Activated CD8-positive, alpha-beta T cell treated with anti-CD3 and anti-CD28 coated beads, Interleukin-2, amount 10 ng/mL, durations not matched to agents 7 days and 5 days (primary cell): ENCODE measurements at places on chromosomes 5 and 9. TPM values are rescaled to one million over a fixed set of nuclear protein-coding genes. Genes with fewer than 3 reads are reported as not detected.

GRCh38 chr5:149961957-149962409 is 1.4 kb downstream of the SLC26A2 start:
- peak; percentile 22 for DNase-seq

DNA sequence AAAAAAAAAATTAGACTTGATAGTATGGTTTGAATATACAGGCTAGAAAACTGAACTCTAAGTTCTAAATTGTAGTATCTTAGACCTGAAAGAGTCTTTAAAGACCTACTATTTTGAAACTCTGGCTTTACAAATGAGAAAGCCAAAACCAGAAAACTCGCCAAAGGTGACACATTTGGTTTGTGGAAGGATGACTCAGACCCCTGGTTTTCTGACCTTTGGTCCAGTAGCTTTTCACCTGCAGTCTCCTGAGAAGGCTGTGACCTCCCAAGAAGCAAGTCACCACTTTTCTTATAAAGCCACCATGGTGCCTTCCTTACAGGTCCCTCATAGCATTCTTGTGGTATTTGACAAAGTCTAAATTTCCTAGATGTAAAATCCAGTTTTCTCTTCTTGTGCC is 102.1 kb upstream of the CEP78 start:
- peak; percentile 30 for DNase-seq

MAP1B gene
- total RNA-seq = not detected

- DNase-seq = no peak
Measured at GRCh38 chr5:137706841-137707240, 29.0 kb downstream of the KLHL3 start.

- DNase-seq = no peak
Measured at GRCh38 chr9:16626577-16627130, 243.8 kb downstream of the BNC2 start.

DNA sequence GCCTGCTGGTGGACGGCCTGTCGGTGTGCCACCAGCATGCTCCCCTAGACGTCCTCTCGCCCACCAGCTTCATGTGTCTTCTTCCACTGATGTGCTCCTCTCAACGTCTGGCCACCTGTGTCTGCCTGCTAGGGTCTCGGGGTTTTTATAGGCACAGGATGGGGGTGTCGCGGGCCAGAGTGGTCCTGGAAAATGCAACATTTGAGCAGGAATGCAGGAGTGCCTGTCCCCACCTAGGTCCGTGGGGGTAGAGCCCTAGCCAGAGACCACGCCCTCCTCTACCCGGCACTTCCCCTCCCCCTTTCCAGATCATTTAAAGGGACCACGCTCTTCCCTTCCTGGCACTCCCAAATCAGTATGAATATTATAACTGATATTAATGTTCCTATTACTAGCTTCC is 48.0 kb upstream of the OSMR start:
- no peak for DNase-seq

DNA sequence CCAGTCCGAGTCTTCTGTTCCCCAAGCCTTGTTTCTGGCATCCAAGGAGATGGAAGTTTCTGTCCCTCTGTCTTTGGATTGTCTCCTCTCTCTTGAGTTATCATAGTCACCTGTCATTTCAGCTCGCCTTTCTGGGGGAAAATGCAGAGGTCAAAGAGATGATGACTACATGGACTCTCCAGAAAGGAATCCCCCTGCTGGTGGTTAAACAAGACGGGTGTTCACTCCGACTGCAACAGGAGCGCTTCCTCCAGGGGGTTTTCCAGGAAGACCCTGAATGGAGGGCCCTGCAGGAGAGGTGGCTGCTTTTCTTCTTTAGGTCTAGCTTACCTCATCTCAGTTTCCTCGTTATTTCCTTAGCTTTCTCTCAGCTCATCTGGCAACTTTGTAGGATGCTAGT is 25.1 kb downstream of the ERAP2 start:
- no peak for DNase-seq

DNA sequence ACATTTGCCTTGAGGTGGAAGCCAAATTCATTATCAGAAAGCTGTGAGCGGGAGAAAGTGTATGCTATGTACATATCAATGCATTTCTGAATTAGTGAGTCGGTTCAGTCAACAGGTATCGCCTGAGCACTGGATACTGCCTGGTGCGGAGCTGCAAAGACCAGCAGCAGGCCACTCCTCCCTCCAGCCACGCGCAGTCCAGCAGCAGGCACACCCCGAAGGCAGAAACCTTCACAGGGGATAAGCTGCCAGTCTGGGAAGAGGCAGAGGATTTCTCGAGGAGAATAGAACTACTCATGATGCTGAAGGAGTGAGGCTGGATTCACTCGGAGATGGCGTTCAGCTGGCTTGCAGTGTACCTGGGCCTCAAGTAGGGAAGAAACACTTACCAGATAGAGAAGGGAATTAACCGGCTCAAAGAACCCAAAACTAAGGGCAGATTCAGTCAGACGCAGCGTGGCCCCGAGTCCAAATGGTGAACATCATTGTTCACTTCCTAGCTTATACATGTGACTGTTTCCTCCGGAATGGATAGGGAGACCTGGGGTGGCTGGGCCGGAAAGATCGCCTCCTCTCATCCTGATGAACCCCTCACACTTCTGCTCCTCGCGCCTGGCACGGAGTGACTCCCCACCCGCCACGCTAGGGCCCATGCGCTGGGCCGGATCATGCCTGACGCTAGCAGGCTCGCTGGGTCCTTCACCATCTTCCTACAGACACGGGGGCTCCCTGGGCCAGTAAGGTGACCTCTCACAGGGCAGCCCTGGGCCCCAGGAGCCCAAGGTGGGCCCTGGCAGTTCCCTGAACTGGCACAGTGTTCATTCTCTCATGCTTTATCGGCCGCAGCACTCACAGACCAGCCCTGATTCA is 78.1 kb upstream of the SPATA31C2 start:
- no peak for DNase-seq

DNA sequence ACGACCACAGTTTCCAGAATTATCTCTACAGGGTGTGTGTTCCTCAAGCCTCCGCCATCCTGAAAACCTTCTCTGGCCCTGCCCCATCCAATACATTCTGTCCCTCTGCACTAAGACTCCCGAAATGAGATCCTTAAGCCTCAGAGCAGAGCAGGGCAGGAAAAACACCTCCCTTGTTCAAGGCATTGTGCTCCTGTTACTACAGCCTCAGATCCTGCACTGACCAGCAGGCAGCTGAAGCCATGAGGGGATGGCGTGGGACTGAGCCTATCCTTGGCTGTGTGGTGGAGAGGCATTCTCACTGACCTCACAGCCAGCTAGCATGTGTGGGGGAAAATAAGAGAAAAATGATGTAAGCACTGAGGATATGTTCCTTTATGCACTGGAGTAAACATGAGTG is 106.7 kb upstream of the PHYKPL start:
- no peak for DNase-seq

GRCh38 chr5:131671994-131672655 is 37.1 kb upstream of the RAPGEF6 start:
- no peak for DNase-seq

SPATA6L gene
- total RNA-seq = 0.29 TPM

DNA sequence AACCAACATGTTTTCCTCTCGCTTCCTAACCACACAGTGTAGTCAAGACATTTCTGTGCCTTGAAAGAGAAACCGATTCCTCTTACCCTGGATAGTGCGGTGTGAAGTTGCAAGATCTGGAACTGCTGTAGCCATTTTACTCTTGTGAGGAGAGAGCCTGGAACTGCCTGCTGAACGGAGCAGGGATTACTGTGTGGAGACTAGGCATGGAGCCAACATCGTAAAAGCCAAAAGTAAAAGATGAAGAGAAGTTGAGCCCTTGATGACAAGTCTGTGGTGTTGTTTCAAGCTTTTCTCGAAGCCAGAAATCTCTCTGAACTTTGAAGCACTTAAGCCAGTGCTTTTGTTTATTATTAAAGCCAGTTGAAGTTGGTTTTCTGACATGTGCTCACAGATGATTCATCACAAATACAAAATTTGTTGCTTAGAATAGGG is 110.1 kb upstream of the GRIN3A start:
- no peak for DNase-seq

- DNase-seq = no peak
Measured at GRCh38 chr5:144205141-144205551, 34.5 kb downstream of the KCTD16 start.

DNA sequence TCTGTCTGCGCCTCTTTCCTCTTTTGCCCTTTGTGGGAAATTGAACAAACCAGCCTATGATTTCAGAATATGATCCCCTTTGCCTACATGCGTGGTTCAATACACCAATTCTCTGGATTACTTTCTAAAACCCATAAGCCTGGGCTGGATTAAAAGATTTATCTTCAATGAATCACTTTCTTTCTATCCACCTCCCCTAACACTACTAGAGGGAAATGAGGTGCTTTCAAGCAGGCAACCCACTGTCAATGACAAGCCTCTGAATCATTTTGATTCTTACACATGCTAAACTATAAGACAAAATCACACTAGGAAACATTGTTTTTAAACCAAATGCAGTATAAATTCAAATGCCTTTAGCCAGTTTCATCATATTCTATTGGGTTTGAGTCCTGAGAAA is 257.5 kb downstream of the AGTPBP1 start:
- no peak for DNase-seq

LHX6 gene
- not detected for total RNA-seq

- no peak for DNase-seq
Measured at GRCh38 chr5:11777096-11777495, 127.2 kb downstream of the CTNND2 start.

SPINK6 gene
- total RNA-seq = not detected

DNA sequence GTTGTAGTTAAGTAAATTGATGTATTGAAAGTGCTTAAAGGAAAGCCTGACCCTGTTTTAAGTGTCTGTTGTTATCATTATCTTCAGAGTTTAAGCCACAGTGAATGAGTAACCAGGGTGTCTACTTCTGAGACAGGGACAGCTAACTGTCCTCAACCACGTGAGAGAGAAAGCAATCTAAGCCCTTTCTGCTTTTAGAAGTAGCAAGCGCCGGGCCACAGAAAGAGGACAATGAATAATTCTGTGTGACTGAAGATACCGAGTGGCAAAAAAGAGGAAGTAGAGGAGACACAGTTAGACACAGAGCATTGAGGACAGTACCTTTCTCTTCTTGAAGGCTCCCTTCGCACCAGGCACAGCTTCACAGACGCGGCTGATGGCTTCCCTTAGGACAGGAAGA is 86.3 kb downstream of the S1PR3 start:
- DNase-seq = no peak

DNA sequence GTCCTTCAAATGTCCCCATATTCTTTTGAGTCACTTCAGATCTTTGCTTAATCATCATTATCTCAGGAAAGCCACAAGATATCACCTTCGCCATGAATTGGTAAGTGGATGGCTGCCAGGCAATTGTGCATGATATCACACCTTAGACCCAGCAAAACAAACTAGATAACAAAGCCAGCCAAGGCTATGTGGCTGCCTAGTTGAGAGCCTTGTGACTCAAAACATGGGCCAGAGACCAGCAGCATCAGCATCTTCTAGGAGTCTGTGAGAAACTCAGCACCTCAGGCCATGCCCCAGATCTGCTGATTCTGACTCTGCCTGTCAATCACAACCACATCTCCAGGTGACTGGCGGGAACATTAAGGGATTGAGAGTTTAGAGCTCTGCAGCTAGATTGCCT is 82.8 kb downstream of the SLIT3 start:
- DNase-seq = no peak

SPINK13 gene
- not detected for total RNA-seq

DNA sequence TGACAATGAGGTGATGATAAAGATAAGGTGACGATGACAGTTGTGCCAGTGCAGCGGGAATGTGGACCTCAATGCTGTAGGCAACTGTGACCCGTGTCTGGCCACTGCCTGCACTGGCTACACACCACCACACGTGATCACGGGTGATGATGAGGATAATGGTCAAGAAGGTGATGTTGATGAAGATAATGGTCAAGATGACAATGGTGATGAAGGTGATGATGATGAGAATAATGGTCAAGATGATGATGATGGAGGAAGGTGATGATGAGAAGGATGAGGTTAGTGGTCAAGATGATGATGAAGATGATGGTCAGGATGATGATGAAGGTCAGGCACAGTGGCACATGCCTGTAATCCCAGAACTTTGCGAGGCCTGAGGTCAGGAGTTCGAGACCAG is 30.7 kb upstream of the AIF1L start:
- no peak for DNase-seq

CTXN3 gene
- total RNA-seq = not detected

ZNF883 gene
- 0.76 TPM for total RNA-seq

- DNase-seq = no peak
Measured at GRCh38 chr5:107217721-107218130, 453.0 kb downstream of the EFNA5 start.

DNA sequence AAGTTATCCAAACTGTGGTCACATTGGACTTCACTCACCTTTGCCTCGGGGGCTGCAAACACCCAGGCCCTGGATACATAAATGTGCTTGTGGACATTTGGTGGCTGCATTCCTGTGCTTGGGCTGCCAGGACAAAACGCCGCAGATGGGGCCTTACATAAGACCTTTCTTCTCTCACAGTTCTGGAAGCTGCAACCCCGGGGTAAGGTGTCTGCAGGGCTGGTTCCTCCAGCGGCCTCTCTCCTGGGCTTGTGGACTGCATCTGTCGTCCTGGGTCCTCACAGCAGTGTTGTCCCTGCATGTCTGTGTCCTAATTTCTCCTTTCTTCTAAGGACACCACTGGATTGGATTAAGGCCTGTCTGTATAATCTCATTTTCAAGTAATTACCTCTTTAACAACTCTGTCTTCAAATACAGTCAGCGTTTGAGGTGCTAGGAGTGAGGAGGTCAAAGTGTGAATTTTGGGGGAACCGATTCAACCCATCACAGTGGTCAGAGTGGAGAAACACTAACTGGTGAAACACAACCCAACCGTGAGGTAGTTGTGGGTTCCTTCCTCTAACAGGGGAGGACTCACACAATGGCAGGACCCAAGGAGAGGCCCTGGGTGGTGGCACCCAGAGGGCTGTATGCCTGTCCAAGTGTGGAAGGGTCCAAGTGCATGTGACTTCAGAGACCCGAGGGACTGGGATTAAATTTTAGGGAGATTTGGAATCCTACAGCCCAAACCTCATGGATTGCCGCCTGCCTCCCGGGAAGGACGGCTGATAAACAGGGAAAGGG is 415.6 kb downstream of the IRX2 start:
- DNase-seq = no peak

DNA sequence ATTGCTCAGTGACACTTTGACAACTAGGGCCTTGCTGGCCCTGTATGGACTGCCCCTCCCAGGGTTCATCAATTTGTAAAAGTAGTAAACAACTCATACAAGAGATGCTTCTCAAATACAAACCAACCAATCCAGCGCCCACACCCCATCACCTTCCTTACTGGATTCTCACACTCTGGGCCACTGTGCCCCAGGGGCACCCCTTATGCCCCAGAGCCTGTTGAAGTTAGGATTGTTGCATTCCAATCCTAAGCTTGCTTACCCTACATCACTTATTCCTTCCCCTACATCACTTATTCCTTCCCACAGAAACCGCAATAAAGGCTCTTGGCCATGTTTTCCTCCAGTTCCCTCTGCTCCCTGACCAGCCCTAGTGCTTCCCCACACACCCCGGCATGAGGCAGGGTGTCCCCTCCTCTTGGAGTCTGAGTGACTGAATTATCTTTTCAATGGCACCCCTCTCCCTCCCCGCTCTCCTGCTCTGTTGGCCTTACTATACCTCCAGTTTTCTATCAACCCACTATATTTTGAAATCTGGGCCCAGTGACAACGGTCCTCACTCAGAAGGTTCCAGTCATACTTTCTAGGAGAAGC is 182.4 kb upstream of the S1PR3 start:
- no peak for DNase-seq

GRCh38 chr9:127203681-127204327 is 60.8 kb upstream of the GARNL3 start:
- no peak for DNase-seq

- DNase-seq = no peak
Measured at GRCh38 chr5:123448017-123448617, 24.9 kb upstream of the CEP120 start.
